Astrocyte of the hippocampus (primary cell): ENCODE measurements at places on chromosomes 4 and X.

DNA sequence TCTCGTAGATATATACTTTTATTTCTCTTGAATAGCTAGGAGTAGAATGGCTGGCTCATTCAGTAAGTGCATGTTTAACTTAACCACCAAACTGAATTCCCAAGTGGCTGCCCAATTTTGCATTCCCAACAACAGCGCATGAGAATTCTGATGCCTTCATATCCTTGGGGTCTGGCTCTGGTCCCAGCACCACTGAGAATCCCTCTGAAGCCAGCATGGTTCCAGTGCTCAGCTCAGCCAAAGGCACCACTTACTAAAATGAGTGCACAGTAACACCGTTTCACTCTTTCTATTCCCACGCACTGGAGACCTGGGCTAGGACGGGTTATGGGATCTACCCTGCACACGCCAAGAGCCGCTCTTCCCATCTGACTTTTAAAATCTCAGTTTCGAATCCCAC is 60.4 kb downstream of the CASP3 start:
- peak; percentile 55 for DNase-seq

DNA sequence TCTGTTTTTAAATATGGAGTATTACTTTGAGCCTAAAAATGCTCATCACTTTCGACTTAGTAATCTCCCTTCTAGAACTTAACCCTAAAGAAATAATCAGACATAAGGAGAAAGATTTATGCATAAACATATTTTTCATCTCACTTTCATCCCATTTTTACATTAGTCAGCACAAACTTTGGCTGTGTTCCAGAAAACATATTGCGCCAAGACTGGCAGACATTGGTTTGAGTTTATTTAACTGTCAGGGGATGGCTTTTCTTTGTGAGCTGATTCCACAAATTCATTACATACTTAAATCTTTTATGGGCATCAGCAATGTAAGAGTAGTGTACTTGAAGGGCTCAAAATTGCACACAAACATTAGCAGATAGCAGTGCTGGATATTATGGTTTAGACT is 23.7 kb downstream of the MAOA start:
- no peak for DNase-seq

DNA sequence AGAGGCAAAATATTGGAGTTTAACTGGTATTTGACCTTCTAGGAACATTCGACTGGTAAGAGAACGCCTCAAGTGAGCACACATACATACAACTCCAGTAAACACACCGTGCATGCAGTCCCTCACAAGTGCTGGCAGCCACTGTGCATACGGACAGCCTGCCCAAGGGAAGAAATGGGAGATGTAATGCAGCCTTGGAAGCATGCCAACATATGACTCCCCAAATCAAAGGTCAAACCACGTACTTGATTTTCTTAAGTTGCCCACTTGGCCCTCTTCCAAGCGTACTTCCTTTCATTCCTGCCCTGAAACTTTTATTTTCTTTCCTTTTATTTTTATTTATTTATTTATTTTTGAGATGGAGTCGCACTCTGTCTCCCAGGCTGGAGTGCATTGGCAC is 206.6 kb downstream of the SPRY1 start:
- DNase-seq: no peak

- DNase-seq: no peak
Observed at GRCh38 chr4:41857226-41857641, 78.0 kb upstream of the TMEM33 start.

DNA sequence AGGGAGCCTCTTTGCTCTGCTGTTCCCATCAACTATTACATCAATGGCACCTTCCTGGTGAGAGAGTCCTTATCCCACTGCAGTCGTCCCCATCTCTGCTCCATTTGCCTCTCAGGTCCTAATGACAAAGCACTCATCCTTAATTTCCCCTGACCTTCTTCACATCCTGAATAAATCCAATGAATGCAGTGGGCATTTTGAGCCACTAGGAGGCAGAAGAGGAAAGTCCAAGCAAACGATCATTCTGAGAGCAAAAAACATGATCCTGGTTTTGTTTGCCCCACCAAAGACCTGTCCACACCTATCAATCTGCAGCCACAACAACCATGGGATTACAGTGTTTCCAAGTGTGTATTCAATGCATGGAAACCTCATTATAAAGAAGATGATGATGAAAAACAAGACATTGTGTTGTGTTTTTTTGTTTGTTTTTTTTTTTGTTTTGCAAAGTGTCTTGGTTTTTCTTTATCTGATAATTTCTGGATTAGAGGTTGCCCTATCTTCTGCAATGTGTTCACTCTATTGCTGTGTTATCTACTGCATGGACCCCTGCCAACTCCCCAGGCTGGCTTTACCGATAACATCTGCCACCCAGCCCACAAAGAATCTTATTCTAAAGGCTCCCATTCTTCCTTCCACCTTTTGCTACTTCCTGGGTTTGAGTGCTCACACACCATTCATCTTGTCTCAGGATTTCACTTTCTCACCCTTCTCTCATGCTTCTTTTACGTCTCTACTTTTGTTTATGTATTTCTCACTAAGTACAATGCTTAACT is 207.2 kb downstream of the NLGN4X start:
- peak; percentile 80 for DNase-seq

DNA sequence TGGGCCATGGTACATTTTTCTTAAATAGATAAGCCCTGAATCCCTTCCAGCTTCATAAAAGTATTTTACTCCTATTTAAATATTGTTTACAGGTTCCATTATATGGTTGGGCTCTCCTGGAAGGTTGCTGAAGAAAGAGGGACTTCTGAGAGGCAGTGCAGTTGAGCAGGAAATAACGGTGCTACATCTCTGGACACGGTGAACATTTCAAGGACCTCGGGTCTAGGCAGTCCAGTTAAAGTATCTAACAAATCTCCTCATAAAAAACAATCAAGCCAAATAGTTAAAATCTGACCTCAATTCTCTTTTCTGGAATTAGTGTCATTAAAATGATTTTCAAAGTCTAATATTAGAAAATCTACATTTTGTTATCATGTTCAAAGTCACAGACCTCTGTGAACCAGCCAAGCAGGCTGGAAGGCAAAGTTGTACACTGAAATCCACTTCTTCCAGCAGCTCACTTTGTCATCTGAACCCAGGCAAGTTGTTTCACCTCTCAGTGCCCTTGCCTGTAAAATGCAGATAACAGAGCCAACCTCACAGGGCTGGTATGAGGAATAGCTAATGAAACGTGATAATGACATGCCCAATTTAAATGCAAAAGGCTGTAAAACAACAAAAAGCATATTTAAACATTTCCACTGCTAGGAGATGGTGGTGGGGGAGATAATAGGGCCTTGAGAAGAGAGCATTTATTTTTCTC is 267.0 kb upstream of the KLF3 start:
- peak; percentile 48 for DNase-seq

DNA sequence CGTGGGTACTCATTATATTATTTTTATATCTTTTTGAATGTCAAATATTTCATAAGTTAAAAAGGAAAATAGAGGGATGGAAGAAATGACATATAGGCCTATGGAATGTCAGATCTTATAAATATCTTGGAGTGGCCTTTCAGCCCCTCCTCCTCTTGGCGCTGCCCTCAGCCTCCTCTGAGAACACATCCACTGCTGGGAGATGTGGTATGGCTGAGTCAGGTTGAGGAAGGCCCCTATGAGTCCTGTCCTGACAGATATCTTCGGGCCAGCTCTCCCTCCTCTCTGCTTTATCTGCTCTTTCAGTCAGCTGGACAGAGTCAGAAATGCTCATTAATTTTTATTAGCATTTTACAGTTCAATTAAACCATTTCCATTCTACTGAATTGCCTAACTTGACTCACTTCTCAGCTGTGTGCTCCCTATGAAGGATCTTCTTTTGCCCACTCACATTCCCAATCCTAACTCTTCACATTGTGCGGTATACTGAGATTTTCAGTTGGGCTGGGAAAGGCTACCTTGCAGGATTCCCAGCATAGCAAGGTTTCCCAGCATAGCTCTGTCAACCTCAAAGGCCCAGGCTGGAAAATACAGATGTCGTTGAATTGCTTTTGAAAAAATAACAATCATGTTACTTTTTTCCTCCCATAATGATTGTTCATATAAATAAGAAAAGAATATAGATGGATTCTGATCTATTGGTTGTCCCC is 128.0 kb downstream of the ARHGEF9 start:
- peak; percentile 57 for DNase-seq

GRCh38 chr4:8590546-8590880 is 2.1 kb upstream of the CPZ start:
- DNase-seq: no peak

DNA sequence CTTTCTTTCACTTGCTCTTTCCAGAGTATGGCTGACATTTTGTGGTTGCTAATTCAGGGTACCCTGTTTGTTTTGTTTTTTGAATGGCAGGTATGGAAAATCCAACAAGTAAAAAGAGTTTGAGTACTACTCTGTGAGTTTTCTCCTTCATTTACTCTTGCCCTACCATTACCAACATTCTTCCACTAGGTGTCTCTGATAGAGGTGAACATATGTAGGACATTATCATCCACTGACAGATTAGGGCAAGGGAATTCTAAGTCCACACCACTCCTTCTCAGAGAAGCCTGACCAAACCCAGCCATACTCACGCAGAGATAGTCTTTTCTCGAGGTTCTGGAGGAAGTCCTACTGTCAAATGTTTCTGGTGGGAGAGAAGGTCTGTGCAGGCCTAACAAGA is 36.7 kb upstream of the HDAC8 start:
- DNase-seq: no peak

DNA sequence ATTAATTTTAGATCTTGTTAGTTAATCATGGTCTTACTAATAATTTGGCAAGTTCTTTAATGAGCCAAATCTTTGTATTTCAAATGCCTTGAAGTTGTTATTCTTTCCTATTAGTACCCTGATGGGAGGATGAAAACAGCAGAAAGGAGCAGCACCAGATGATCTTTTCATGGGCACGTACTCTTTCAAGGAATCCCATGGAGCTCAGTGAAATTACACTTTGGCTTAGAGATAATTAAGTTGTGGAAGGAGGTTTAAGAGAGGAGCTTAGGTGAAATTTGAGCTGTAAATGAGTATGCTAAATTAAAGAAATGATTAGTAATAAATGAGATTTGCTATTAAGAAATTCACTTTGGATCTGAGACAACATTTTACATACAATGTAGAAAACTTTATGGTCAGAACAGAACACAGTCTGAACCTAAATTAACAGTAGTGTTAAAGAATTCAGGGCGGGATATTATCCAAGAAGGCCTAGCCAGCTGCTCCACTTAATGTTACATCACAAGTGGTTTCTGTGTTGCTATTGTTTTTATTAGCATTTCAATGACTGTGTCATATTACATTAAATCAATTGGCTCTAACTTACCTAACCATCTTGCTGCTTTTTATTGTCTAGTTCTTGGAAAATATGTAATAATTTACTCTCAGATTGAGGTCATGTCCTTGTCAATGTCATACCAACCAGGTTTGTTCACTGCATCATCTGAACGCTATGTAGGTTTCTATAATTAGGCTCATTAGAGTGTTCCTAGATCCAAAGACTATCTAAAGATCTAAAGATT is 3.9 kb downstream of the MTHFD2L start:
- DNase-seq: peak; percentile 3

- DNase-seq: no peak
Observed at GRCh38 chr4:12260453-12260852, 831.8 kb upstream of the HS3ST1 start.

DNA sequence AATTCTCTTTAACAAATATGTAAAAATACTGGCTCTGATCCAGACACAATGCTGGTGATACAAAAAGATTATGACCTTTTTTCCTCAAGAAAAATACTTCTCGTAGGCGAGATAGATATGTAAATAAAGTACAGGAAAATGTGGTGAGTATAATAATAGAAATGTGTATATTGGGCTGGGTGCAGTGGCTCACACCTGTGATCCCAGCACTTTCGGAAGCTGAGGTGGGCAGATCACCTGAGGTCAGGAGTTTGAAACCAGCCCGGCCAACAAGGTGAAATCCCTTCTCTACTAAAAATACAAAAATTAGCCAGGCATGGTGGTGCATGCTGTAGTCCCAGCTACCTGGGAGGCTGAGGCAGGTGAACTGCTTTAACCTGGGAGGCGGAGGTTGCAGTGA is 55.0 kb downstream of the MRPL1 start:
- DNase-seq: no peak

- no peak for DNase-seq
Observed at GRCh38 chr4:161585011-161585410, 578.8 kb downstream of the FSTL5 start.

- peak; percentile 44 for DNase-seq
Observed at GRCh38 chr4:24245491-24245820, 338.9 kb downstream of the DHX15 start.

DNA sequence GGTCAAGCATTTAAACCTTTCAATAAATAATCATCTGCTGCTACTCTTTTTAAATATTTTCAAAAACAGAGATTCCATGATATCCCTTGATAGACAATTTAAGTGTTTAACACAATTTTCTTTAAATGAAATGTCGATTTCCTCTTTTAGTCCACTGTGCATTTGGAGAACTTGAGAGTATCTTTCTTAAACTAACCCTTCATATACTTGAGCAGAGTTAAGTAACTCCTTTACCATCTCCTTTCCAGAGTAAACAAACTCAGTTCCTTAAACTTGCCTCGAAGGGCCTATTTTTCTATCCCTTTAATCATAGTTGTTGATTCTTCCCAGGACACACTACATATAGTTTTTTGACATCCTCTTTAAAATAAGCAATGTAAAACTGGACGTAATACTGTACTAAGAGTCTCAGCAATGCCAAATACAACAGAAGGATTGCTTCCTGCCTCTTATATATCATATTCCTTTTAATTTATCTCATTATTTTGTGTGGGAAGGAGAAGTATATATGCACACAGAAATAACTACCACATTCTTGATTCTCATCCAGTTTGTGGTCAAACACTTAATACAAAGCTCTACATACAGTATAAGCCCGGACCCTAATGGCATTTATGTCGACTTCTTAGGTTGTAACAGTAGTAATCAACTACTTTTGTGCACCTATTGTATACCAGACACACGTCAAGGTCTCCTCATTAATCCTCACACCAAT is 22.8 kb downstream of the RAB28 start:
- DNase-seq: peak; percentile 23

- no peak for DNase-seq
Observed at GRCh38 chr4:122823476-122823875, 3.2 kb upstream of the FGF2 start.

GRCh38 chr4:88503344-88503743 is 20.2 kb downstream of the PYURF start:
- no peak for DNase-seq

GRCh38 chrX:138691186-138691585 is 20.3 kb downstream of the FGF13 start:
- DNase-seq: peak; percentile 1

DNA sequence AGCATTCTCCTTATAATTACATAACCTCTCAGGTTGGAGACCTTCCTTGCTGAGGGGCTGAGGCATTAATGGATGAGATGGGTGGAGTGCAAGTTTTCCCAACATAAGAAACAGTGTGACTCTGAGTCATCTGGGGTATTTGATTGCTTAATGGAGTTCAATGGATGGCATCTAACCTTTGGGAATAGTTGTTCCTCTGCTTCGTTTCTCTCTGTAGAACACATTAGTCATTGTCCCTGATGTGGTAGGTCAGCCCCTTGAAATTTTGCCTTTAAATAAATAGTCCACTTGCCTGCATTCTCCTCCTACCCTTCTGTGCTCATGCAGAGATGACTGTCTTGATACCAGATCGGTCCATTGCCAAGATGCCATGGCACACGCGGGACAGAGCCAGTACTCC is 38.6 kb downstream of the SLITRK2 start:
- no peak for DNase-seq

GRCh38 chrX:68424719-68425118 is 8.6 kb downstream of the OPHN1 start:
- no peak for DNase-seq
